ENCODE measurements at places on chromosomes 7 and 10. TPM values are rescaled to one million over a fixed set of nuclear protein-coding genes. Genes with fewer than 3 reads are reported as not detected.
A peak's percentile ranks its signal among the peaks of the same experiment; 100 is the strongest.

GRCh38 chr10:25604591-25604990 is 329.4 kb upstream of the MYO3A start:
- DNase-seq, result no peak

FGL2 gene
- total RNA-seq, result 11.9 TPM

GRCh38 chr7:29607889-29608288 is 44.3 kb downstream of the PRR15 start:
- DNase-seq, result no peak

UNCX gene
- total RNA-seq, result not detected

VIPR2 gene
- 21.3 TPM for total RNA-seq

SCRN1 gene
- total RNA-seq, result 18.7 TPM

DNA sequence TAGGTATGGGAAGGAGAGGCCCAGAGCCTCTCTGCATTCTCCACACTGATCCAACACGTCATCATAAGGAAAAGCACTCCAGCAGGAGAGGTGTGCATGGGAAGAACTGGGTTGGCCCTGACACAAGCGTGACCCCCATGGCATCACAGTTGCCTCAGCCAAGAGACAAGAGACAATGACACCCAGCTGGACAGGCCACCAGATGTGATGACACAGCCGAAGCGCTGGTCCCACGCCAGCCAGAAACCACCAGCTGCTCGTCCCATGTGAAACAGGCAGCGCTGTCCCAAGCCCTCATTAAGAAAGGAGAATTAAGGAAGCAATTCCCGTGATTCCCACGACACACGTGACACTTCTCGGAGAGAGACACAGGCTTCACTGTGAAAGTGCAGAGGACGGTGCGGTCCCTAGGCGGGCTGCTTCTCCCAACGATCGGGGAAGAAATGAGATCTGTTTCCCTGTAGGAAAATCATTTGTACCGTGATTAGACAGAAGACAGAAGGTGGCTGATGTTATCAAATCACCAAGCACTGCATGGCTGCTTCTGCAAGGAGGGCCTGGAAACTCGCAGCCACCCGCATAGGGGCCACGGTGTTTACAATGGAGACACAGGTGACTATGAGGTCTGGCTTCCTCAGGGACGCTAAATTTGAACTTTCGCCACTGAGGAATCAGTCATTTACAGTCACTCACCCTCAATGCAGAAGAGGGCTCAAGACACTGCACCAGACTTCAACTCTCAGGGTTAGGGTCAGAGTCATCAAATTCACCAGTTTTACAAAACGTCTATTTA is 74.5 kb downstream of the DIP2C start:
- DNase-seq, result peak; percentile 50

All from left ventricle myocardium superior (tissue), 1 donor.